ENCODE measurements at places on chromosomes 6 and 20. TPM values are rescaled to one million over a fixed set of nuclear protein-coding genes. Genes with fewer than 3 reads are reported as not detected.

DNA sequence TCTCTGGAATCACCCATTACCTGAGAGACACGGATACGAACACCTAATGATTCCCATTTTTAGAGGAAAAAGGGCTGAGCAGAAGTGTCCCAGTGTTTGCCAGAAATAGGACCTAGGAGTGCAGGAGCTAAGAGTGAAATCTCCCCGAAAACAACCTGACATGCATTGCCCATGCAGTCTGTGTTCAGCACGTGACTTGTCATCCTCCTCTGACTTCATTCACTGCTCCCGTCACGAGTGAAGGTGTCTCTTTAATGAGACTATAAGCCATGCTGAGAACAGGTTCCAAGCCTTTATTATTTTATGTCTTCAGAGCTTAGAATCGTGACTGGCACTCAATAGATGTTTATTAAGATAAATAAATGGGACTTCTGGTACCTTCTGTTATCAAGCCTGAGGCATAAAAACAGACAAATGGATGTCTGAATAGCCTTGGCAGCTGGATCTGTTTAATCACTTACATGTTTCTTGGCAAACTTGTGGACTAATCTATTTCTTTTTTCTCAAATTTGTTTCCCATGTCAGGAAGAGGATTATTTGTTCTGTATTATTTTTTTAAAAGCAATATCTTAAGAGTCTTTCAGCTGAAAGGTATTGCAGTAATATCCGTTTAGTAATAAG, 3.7 kb upstream of the MLIP start:
- no peak for DNase-seq

DNA sequence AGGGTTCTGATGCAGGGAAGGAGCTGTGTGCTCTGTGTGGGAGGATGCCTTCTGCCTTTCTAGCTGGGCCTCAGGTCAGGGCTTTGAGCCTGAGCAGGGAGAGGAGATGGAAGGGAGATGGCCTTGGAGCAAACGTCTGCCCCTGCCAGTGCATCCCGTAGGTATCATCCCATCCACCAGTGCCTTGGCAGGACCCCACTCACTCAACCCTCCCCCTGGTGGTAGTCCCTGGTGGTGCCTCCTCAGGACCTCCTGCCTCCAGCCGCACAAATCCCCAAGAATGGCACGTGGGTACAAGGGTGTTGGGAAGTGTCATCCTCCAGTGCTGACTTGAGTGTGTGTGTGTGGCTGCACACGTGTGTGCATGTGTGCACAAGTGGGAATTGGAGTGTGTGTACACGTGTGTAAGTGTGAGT, 23.1 kb upstream of the MICB start:
- no peak for DNase-seq

DNA sequence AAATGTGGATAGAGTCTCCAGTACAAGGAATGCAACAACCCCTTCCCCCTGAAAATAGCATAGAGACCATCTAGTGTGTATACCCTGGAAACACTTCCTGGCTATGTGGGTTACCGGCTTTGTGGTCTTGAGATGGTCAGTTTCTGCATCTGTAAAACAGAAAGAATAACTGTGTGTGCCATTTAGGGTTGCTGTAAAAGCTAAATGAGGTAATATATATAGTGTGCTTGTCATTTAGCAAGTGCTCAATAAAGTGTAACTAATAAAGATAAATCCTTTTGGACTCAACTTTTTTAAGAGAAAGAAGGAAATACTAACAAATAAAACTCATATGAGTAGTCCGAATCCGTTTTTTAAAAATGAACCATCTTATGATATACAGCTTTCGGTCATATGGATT, 109.1 kb downstream of the SOBP start:
- DNase-seq: no peak

DNA sequence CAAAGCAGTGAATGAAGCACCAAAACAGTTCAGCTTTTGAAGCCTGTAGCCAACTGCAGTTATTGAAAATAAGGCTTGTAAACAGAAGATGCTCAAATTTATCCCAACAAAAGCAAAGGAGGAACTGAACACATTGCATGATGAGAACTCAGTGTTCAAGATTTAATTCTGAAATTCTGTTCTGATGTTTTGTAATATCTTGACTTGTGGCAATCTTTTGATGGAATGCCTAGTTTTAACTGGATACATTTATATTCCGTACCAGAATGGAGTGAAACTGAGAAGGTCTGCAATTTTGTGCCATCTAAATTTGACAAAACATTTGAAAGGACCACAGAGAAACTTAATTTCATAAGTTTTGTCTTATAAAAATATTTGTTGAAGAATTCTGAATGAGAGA, 17.5 kb downstream of the FYN start:
- no peak for DNase-seq

DNA sequence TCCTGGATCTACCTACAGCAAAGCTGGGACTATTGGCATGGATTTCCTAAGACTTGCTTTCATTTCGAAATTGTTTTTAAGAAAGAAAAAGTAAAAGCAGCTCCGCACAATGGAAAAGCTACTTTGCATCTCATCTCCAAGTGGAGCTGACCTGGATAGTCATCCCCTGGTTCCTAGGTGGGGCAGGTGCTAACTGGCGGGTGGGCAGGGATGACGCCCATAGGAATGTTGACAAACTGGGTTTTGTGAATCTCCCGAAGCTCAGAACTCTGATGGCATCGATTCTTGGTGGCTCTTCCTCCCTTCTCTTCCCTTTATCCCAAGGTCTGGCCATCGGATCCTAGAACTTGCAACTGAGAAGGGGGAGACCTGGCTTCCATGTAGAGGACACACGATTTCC, 12.4 kb upstream of the EZR start:
- DNase-seq: no peak

- DNase-seq: no peak
Observed at GRCh38 chr6:170144571-170145271, 146.2 kb downstream of the DLL1 start.

GRCh38 chr6:21026576-21027273, 492.5 kb downstream of the CDKAL1 start:
- no peak for DNase-seq

Gene PPP1R14C
- total RNA-seq: 0.40 TPM

Gene IRAK1BP1
- total RNA-seq: 2.4 TPM

Gene TXLNB
- total RNA-seq: 0.03 TPM

Gene SIM1
- total RNA-seq: 6.0 TPM

Gene LAMA2
- total RNA-seq: 26.2 TPM

Gene TCF21
- total RNA-seq: 0.37 TPM

All from pancreas (tissue), 10 donors.